Stimulated activated CD4-positive, alpha-beta T cell treated with anti-CD3 and anti-CD28 coated beads, Interleukin-12 subunit alpha, Interleukin-12 subunit beta, amount 100 ng/mL, for 48 hours (primary cell): ENCODE measurements at places on chromosomes 3 and 15.

GRCh38 chr15:66891776-66892175, 173.6 kb upstream of the SMAD3 start:
- DNase-seq = no peak

DNA sequence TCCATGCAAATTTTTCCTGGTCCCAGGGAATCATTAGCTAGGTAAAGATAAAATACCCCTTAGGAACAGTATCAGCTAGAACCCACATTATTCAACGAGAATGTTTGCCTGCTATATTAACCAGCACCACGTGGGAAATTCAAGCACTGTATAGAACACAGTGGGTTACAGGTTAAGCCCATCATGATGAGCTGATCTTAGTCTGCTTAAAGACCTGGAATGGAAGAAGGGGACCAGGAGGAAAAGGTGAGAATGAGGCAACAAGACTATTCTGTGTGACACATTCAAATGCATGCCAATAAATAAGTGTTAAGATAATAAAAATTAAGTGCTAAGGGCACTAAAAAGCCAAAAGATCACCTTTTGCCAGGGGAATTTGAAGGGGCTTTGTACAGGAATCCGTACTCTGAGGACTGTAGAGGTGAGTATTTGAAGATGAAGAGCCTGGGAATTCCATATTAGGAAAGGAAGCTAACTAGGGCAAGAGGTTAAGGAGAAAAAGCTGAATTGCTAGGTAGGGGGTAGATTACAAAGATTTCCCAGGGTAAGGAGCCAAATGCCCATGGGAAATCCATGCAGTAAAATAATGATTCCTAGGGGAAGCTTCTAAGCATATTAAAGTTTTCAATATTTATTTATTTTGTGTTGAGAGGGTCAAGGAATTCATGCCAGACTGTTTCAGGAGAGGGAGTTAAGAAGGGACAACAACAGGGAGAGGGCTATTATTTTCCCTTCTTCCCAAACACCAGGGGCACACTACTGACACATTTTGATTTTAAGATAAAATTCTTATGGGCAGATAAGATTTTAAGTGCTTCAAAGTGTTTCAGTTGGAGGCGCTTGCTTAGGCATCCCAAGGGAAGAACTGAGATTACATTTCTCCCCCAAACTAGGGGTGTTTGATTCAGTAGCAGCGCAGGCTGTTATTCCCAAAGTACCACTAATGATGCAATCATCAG, 2.3 kb upstream of the MED12L start:
- no peak for DNase-seq

GRCh38 chr15:78345396-78346125, 5.4 kb downstream of the CRABP1 start:
- no peak for DNase-seq

DNA sequence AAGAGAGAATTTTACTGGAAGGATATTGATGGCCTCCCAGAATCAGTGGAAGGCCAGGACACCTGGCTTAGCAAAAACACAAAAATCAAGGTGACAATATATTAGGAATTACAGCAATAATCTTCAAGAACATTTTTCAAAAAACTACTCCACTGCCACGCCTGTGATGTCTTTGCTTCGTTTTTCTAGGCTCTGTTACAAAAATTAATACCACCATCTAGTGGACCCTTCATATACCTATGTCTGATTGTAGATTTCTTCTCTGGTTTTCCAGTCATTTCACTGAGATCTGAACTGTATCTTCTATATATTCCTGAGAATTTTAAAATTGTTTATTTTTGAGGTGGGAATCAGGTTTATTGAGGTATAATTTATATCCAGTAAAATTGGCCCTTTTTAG, 5.6 kb upstream of the SLC33A1 start:
- no peak for DNase-seq

DNA sequence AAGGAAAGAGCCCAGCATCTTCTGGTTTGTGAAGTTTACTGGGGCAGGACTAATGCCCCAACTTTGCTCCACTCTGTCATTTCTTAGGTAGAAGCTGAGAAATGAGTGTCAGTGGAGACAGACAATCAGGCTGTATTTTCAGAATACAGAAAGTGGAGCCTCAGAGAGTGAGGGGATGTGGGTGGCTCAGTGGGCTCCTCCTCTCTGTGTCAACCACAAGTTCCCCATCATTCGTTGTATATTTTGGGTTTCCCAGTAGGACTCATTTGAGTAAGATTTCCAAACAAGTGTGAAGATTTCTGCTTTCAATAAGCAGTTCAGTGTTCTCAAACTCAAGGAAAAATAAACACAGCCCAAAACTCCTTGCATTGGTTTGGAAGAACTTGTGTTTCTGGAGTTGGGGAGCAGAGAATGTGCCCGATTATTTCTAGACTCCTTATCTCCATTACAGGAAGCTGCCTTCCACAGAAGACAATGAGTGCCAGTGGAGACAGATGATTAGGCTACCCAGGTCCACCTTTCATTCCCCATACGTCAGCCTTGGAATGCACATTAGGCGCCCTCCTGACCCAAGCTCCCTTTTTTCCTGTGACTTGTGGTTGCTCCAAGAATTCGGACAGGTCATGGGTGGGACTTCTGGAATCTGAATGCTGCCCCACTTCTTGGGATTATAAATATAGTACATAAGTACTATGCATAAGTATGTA, 792.1 kb upstream of the LMCD1 start:
- DNase-seq = no peak

DNA sequence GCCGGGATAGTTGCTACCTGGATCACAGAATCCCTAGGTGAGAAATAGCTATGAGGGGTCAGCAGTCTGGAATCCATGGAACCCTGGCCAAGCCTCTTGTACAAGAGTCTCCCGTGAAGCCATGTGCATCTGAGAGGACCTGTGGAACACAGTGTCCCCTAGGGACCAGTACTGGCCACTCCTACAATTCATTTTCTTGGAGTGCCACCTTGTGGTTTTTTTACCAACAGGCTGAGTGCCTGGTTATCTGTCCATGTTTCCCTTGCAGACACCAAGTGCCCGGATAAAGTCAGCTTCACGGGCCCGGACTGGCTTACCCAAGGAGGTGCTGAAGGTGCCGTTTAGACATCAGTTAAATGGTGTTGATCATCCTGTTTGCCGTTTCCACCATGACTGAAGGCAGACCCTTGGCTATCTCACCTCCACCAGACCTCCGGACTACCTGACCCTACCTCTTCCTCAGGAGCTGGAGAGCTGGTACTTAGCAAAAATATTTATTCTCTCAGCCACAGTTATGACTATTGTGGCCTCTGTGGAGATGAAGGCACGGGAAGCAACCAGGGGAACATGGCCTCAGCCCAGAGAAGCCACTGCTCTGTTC, 93.9 kb downstream of the RBPMS2 start:
- no peak for DNase-seq

- DNase-seq = no peak
These were observed 120.3 kb downstream of the RAP2B start for GRCh38 chr3:153282355-153282754.

DNA sequence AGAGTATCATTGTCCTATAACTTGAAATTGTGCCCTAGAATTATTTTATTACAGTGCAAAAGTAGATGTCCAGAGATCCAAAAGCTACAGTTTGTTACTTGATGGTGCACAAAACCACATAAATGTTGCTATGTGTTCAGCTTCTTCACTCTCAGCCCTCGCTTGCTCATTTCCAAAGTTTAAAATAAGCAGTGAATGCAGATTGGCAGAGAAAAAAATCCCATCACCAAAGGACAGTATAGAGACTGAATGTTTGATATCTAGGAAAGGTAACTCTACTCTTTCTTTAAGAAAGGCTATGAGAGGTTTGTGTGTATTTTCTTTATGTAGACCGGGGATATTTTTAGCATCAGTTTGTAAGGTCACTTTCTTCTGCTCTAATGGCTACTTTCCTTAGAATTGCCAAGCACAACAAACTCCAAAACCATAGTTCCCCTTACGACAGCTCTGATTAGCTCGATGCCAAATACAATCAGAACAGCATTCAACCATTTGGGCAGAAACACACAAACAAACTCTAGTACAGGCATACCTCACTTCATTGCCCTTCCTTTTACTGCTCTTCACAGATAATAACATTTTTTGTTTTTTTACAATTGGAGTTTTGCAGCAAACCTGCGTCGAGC, 164.1 kb upstream of the CCDC54 start:
- no peak for DNase-seq

DNA sequence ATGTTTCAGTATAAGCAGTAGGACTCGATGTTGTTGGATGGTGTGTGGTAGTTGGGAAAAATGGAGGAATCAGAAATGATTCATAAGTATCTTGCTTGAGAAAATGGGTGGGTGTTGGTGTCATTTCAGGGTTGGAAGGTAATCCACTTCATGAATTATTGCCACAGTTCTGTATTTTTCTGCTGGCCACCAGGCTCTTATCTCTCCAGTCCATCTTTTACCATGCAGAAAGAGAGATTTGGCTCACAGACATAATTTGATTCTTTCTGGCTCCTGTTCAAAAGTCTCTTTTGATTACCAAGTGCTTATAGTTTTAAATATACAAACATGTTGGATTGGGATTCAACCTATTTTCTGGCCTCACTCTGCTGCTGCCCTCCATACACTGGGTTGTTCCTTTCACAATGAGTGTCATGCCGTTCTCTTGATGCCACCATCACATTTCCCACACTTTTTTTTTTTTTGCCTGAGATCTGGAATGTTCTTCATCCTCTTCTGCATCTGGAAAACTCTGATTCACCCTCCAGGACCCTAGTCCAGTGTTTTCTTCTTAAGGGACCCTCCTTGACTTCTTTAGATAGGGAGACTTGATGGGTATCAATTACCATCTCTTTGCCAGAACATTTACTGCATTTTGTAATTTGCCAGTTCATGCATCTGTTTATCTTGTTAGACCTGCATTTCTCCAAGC, 69.4 kb upstream of the GAP43 start:
- DNase-seq = no peak

- no peak for DNase-seq
These were observed 30.5 kb upstream of the NOX5 start for GRCh38 chr15:68983961-68984481.

DNA sequence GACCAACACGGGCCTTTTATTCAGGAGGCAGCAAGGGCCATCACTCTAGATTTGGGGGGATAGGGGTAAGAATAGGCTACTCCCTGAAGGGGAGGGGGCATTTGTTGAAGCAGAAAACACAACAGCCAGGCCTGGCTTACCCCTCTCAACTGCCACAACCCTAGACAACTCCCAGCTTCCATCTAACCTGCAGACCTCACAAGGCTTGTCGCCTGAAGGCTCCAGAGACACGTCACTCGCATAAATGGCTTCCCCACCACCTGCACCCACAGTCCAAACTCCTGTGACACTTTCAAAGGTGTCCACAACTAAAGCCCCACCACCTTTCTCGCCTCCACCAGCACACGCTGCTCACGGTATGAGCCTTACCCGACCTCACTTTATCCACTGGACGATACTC, 14.9 kb downstream of the POLG start:
- no peak for DNase-seq

- DNase-seq = no peak
These were observed 237.3 kb downstream of the FMN1 start for GRCh38 chr15:32957219-32957618.

GRCh38 chr3:119937229-119937628, 155.3 kb downstream of the NR1I2 start:
- DNase-seq = peak; percentile 24

DNA sequence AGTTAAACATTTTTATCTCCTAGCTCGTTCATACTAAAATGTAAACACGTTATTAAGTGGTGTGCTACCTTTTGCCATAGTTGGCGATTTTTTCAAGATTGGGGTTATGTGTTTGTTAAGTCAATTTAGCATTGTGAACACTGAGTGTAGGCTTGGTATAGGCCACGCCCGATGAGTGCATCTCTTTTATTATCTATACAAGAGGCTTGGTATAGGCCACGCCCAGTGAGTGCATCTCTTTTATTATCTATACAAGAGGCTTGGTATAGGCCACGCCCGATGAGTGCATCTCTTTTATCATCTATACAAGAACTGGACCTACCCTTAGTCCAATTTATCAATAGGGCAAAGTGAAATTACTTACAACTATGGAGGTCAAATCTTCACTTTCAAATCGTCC, 70.4 kb downstream of the NIPA2 start:
- no peak for DNase-seq

- no peak for DNase-seq
These were observed 39.0 kb downstream of the IL12A start for GRCh38 chr3:160027541-160028195.

GRCh38 chr3:194133661-194134230, 2.2 kb upstream of the HES1 start:
- DNase-seq = no peak

DNA sequence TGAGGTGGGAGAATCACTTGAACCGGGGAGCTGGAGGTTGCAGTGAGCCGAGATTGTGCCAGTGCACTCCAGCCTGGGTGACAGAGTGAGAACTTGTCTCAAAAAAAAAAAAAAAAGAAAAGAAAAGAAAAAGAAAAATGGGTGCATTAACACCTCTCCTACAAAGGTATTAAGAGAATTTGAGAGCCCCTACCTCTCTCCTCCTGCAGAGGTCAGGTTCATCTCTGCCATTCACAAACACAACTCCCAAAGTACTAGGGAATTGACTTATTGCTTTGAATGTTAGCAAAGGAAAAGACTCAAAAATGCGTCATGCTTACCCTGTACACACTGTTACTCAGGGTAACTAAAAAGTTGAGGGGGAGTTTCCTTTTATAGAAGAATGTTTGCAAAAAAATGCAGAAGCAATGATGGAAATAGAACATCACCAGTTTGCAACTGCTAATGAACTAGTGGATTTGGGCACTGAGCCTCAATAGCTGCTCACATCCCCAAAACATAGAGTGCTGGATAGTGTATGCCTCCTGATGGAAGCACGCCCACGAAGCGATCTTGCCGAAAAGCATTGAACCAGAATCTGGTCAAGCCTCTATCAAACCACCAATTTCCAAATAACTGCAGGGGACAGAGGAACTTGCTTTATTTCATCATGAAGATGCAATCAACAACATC, 15.5 kb upstream of the LYZL4 start:
- DNase-seq = no peak

DNA sequence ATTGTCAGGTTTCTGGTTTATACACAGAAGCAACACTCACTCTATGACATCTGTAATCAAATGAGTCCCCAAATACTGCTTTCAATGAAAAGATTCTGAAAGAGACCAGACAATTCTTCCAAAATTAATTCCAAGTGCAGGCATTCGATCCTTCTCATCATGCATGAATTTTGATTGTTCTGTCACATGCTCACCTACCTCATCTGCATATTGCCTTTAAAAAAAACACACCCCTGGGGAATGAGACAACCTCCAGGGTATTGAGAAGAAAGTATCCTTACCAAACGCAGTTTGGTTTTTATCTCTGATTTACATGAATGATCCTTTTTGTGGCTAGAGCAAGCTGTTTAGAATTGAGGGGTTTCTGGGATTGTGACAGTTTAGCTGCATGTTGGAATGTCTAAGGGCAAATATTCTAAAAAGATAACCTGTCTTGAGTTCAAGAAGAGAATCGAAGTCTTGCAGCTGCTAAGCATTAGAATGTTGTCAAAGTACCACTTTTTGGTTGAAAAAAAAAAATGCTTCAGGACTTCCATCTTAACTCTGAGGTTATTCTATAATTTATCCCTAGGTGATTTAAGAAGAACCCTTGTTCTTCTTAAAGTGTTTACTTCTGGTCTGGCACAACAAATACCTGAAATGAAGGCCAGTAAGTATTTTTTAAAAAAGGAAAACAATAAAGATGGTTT, 653.1 kb downstream of the RBMS3 start:
- DNase-seq = no peak
